NCI-H1436 (cell line): ENCODE measurements at places on chromosomes 13 and 19.
A peak's percentile ranks its signal among the peaks of the same experiment; 100 is the strongest.

DNA sequence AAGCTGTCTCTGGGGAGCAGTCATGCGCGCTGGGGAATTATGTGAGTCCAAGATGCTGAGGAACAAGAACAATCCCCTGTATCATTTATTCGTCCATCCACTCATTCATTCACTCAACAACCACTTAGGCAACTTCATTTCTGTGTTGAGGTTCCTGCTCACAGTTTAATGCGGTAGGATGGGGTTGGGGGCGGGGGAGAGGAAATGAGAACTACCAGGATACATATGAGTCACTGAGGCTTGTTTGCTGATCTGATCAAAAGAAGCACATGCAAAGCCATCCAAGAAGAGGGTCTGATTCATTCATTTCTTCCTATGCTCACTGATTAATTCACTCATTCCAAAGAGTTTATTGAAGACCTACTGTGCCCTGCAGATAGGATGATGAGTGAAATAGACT is 20.9 kb downstream of the ZNF536 start:
- no peak for DNase-seq

GRCh38 chr19:38880076-38880881 is 2.2 kb upstream of the RINL start:
- DNase-seq, result no peak

GRCh38 chr13:34698945-34699344 is 243.1 kb upstream of the NBEA start:
- DNase-seq, result no peak

- DNase-seq, result no peak
Observed at GRCh38 chr13:106520251-106521054, 15.0 kb downstream of the EFNB2 start.

- no peak for DNase-seq
Observed at GRCh38 chr13:33110713-33111413, 94.6 kb downstream of the KL start.

GRCh38 chr13:111389621-111390521 is 69.4 kb downstream of the TEX29 start:
- no peak for DNase-seq

- no peak for DNase-seq
Observed at GRCh38 chr19:19782783-19783182, 38.8 kb downstream of the ZNF506 start.

GRCh38 chr19:4380254-4380727 is 20.1 kb downstream of the SH3GL1 start:
- DNase-seq, result no peak

- no peak for DNase-seq
Observed at GRCh38 chr19:5355076-5355475, 14.5 kb upstream of the PTPRS start.

- no peak for DNase-seq
Observed at GRCh38 chr13:52744842-52745375, 5.3 kb upstream of the CNMD start.

GRCh38 chr19:41265395-41266153 is 1.4 kb downstream of the HNRNPUL1 start:
- no peak for DNase-seq

GRCh38 chr13:71474936-71475335 is 392.1 kb downstream of the DACH1 start:
- DNase-seq, result no peak

- DNase-seq, result no peak
Observed at GRCh38 chr19:3737487-3738205, 23.8 kb downstream of the APBA3 start.

GRCh38 chr13:26011996-26012821 is 39.6 kb downstream of the SHISA2 start:
- DNase-seq, result no peak

DNA sequence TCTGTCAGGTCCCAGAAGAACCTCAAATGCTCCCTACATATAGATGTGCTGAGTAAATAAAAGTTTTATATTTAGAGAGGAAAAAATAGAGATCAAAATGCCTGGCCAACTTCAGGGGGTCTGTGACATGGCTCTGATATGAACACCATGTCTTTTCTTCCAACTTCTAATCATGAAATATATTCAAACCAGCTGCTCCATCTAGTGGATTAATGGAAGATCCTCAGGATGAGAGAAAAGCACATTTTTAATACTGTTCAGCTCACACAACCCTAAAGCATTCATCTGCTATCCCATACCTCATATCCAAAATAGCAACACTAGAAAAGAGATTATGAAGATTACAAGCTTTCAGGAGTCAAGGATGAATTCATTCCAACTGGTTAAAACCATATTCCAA is 56.0 kb upstream of the DOCK9 start:
- peak; percentile 52 for DNase-seq

DNA sequence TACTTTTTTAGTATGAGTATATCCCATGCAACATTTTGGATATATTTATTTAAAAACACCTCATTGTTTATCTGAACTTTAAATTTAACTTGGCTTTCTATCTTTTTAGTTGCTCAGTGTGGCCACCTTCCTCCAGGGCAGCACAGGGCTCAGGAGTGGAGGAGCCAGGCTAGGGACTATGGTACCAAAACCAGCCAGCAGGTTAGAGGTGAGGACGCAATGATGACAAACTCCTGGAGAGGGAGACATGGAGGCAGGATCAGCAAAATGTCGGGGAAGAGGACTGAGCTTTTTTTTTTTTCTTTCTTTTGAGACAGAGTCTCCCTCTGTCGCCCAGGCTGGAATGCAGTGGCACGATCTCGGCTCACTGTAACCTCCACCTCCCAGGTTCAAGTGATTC is 29.6 kb upstream of the CALM3 start:
- peak; percentile 9 for DNase-seq

DNA sequence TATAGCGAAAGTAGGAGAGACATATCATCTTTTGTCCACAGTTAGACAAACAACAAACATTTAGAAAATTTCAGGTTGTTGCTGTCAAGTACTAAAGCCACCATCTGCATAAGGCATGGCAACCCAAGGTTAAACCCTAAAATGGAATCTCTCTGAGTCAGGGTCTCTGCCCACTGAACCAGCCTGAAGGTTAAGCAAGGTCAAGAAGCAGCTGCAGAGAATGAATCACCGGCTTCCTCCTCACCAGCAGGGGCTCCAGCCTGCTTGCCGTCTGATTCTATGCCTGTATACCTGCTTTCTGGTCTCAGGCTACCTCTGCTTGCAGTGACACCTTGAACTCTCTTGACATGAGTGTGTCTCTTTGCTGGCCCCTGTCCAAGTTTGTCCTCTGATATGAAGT is 726.2 kb upstream of the SGCG start:
- DNase-seq, result no peak

DNA sequence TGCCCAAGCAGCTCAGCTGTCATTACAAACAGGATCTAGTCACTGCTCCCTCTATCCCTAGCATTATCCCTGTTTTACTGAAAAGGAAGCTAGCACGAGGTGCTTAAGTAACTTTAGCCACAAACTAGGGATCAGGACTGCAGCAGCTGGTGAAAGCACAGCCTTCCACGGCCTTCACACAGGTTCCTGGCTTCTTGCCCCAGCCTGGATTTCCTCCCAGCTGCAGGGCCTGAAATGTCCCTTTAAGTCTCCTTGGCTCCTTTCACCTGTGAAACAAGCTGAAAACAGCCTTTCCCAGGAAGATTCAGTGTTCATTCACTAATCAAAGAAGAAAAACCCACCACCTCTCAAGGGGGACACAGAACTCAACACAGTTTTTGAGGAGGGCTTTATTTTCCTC is 754.5 kb downstream of the DIAPH3 start:
- DNase-seq, result no peak

- no peak for DNase-seq
Observed at GRCh38 chr13:50476577-50477285, 366.8 kb downstream of the DLEU7 start.

DNA sequence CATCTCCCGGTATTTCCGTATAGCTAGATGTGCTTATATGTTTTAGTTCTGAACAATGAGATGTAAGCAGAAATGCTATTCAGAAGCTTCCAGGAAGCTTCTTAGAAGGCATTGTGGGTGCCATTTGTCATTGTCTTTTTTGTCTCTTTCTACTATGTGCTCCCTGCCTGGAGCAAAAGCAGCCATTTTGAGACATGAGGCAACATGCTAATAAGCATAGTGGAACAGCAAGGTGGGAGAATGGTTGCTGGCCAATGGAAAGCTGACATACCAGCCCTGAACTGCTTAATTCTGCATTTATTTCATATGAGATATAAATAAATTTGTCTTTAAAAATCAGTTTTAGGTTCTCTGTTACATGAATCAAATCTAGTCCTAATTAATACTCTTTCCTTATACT is 299.7 kb downstream of the LMO7 start:
- no peak for DNase-seq

DNA sequence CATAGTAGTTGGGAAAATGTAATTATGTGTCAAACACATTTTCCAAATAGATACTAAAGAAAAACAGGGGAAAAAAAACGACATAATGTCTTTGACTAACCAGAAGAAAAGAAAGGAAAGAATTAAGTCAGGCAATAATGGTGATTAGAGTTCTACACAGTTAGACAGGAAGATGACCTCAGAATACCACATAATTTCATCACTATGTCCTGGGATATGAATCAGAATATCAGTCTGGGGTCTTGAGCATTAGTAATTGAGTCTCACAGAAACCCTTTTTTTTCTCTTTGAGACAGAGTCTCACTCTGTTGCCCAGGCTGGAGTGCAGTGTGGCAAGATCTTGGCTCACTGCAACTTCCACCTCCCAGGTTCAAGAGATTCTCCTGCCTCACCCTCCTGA is 503.4 kb downstream of the SLITRK1 start:
- DNase-seq, result no peak

DNA sequence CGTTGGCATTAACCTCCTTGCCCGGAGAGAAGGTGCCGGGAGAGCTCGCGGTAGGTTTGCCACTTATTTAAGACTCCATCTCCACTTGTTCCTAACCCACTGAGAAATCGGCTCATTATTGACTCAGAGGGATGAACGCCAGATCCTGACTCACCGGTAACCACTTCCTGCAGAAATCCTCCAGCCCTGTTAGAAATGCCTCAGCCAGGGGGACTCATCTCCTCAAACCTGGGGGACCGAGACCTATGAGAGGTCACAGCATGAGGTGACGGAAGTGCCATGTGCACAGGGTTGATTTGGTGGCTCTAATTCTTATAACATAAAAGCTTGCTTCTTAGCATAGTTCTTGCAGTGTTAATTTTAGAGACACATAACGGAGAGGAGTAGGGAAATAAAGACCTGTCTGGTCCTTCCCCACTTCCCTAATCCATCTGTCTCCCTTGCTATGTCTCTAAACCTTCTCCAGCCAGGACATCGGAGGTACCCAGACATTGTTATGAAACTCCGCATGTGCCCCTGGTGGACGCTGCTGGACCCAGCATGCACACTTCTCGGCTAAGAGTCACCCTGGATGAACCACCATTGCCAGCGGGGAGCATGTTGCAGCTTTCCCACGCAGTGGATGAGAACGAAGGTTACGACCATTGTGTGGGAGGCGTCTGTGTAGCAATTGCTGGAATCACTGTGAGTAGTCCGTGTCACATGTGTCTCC is 158.9 kb downstream of the EFNB2 start:
- DNase-seq, result no peak

DNA sequence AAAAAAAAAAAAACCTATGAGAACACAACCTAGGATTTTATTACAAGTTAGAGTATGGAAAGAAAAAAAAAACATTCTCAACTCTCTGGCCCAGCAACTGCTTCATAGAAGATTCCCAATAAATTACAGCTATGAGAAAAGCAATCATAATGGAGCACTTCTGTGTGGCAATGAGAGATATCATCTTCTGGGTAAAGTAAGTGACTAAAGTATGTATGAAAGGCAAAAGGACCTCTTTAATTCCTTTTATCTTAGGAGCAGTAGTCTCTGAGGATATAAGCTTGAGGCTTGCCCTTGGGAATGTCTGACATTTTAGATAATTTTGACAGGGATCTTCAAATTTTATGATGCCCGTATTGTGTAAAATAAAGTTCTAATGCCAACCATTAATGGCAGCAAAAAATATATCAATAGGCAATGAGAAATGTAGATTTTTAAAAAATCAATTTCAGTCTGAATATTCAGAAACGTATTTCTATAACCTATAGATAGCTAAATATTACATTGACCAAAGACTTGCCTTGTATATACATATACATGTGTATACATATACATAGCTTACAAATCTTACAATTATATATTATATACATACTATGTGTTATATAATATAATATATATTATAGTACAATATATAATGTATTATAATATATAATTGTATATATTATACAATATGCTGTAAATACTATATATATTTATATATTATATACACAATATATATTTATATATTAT is 823.9 kb upstream of the SLITRK1 start:
- no peak for DNase-seq

DNA sequence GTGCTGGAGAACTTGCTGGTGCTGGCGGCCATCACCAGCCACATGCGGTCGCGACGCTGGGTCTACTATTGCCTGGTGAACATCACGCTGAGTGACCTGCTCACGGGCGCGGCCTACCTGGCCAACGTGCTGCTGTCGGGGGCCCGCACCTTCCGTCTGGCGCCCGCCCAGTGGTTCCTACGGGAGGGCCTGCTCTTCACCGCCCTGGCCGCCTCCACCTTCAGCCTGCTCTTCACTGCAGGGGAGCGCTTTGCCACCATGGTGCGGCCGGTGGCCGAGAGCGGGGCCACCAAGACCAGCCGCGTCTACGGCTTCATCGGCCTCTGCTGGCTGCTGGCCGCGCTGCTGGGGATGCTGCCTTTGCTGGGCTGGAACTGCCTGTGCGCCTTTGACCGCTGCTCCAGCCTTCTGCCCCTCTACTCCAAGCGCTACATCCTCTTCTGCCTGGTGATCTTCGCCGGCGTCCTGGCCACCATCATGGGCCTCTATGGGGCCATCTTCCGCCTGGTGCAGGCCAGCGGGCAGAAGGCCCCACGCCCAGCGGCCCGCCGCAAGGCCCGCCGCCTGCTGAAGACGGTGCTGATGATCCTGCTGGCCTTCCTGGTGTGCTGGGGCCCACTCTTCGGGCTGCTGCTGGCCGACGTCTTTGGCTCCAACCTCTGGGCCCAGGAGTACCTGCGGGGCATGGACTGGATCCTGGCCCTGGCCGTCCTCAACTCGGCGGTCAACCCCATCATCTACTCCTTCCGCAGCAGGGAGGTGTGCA is 587 bp downstream of the S1PR4 start:
- DNase-seq, result no peak

DNA sequence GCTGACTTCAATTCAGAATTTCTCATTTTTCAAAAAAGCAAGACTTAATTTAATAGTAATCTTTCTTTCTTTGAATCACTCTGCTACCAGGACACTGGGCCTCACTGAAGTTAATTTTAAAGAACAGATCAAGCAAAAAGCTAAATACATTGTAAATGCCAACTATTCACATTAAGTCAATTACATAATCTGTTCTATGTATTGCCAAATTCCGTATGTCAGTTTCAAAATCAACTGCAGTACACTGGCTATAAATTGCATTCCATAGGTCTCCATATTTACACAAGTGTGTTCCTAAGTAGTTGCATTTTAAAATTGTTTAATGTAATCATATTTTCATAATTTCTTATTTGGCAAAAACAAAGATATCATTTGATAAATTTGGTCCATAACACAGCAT is 10.1 kb downstream of the FOXO1 start:
- DNase-seq, result no peak

DNA sequence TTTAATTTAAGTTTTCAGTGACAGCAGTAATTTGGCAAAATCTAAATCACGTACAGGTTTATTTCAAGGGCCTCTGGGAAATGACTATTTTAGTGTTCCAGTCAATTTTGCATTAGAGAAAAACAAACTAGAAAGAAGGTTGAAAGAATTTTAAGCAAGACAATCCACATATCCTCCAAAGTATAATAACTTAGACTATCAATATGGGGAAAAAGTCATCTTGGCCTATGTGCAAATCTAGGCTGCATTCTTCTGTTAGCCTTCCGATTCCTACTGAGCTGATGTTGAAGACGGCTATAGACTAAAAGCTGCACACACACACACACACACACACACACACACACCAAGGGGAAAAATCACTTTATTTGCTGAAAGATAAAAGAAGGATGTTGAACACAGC is 81.3 kb downstream of the SLITRK6 start:
- no peak for DNase-seq
